Right renal cortex interstitium (tissue), 3 donors: ENCODE measurements at places on chromosomes 2 and 18. TPM values are rescaled to one million over a fixed set of nuclear protein-coding genes. Genes with fewer than 3 reads are reported as not detected.

The SLC11A1 gene
- 0.56 TPM for polyA plus RNA-seq

GRCh38 chr2:235954281-235954680 lies 213.9 kb downstream of the GBX2 start:
- DNase-seq, result no peak

- no peak for DNase-seq
Measured at GRCh38 chr18:41820784-41821183, 134.2 kb upstream of the PIK3C3 start.

The DSC1 gene
- 3.0 TPM for polyA plus RNA-seq

DNA sequence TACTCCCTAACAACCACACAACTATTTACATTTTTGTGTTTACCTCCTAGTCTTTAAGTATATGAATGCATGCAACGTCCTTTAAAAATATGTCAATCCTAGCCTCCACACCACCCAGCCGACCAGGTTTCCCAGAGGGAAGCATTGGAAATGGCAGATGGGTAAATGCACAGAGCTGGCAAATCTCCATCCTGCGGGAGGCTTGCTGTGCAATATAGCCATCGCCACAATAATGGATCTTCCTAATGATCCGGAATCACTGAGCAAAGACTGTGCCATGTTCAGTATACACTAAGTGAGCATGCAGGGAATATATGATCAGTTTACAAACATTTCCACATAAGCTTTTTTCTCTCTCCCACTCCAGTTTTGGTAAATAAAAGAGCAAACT lies 131.8 kb downstream of the NEDD4L start:
- no peak for DNase-seq

DNA sequence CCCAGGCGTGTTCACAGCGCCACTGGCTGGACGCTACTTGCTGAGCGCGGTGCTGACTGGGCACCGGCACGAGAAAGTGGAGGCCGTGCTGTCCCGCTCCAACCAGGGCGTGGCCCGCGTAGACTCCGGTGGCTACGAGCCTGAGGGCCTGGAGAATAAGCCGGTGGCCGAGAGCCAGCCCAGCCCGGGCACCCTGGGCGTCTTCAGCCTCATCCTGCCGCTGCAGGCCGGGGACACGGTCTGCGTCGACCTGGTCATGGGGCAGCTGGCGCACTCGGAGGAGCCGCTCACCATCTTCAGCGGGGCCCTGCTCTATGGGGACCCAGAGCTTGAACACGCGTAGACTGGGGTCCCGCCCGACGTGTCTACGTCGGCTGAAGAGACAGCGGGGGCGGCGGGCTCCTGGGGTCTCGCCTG lies 891 bp upstream of the KHK start:
- DNase-seq, result no peak

- no peak for DNase-seq
Measured at GRCh38 chr2:65292106-65292400, 64.4 kb downstream of the ACTR2 start.
